ENCODE measurements at places on chromosomes 7 and 10. TPM values are rescaled to one million over a fixed set of nuclear protein-coding genes. Genes with fewer than 3 reads are reported as not detected.

SCIN gene
- 0.36 TPM for polyA plus RNA-seq

CYP2C19 gene
- not detected for polyA plus RNA-seq

OGDHL gene
- 0.27 TPM for polyA plus RNA-seq

DNA sequence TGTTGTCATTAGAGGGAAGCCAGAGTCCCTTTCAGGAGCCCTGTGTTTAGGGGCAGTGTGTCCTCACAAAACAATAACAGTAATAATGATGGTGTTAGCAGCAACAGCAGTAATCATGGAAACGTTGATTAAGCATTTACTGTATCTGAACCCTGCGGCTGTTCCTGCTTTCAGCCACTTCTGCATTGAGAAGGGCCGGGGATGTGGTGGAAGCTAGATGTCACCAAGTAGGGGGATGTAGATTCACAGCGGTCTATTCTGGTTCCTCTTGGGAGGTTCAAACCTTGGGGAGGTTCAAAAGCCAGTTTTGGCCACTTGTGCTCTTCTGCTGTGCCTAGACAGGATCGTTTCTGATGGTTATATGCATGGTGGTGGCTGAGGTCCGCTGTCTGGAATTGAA is 44.8 kb downstream of the PRPF18 start:
- peak; percentile 72 for DNase-seq

DNA sequence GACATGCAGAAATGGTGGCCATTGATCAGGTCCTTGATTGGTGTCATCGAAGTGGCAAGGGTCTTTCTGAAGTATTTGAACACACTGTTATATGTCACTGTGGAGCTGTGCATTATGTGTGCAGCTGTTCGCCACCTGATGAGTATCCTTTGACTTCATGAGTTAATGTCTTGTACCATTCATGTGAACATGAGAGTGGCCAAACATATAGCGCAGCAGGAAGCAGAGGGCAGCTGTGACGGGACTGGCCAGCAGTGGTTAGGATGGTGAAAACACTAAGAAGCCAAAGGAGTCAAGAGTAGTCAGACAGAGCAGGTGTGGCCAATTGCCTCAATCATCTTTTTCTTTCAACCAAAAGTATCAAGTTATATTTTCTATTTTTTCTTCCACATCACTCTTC is 167.4 kb downstream of the IMMP2L start:
- DNase-seq: no peak

DNA sequence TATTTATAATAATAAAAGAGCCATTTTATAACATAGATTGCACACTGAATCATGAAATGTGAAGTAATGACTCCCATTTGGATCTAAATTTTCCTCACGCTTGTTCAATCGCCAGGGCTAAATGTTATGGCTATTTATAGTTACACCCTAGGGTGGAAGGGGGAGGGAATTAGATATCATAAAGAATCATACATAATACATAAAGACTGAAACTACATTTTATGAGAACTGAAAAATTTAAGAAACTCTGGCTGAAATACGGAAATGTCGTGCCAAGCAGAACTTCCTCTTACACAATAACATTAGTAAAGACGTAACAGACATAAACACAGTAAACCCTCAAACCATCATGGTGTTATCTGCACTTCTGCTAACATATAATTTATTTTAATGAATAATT is 327.5 kb upstream of the PHF14 start:
- peak; percentile 5 for DNase-seq
